ENCODE measurements at places on chromosomes 7 and 10.

- no peak for DNase-seq
Observed at GRCh38 chr7:18996583-18996982, 120.9 kb downstream of the TWIST1 start.

DNA sequence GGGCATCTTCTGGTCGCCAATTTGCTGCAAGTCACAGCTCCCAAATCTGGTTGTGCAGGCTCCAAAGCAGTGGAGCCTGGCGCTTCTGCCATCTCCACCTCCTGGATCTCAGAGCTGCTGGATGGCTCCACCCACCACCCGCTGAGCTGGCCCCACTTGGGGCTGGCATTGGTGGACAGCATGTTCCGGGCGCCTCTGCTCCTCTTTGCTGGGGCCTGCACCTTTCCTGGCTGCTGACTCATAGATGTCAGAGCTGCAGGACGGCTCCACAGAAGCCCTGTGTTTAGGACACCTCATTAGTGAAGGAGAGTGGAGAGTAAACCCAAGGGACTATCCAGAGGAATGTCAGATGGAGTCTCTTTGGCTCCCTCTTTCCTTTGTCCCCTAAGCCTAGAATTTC, 27.4 kb downstream of the MAPK8 start:
- no peak for DNase-seq

DNA sequence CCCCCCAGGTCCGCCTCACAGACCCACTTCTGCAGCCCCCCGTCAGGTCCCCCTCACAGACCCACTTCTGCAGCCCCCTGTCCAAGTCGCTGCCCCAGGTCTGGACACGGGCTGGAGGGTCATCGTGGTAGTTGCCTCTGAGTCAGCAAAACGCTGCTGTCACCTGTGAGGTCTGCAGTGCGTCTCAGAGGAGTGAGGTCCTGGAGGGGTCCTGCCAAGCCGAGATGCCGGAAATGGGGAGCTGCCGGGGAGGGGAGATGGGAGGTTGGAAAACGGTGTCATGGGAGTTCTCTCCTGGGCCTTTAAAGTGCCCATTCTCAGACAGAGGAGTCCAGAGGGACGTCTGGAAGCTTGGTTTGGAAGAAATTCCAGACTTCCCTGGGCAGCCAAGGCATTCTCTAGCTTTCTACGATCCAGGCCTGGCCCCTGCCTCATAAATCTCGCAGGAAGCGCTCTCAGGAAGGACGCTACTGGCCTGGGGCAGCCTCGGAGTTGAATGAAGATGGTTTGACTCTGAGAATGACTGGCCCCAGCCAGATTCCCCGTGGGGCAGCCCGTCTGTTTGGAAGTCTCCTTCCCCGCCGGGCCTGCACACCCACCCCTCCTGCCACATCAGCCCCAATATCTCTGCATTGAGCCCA, 38.7 kb downstream of the CALML3 start:
- DNase-seq: no peak

- no peak for DNase-seq
Observed at GRCh38 chr7:27605689-27606269, 56.9 kb downstream of the HIBADH start.

DNA sequence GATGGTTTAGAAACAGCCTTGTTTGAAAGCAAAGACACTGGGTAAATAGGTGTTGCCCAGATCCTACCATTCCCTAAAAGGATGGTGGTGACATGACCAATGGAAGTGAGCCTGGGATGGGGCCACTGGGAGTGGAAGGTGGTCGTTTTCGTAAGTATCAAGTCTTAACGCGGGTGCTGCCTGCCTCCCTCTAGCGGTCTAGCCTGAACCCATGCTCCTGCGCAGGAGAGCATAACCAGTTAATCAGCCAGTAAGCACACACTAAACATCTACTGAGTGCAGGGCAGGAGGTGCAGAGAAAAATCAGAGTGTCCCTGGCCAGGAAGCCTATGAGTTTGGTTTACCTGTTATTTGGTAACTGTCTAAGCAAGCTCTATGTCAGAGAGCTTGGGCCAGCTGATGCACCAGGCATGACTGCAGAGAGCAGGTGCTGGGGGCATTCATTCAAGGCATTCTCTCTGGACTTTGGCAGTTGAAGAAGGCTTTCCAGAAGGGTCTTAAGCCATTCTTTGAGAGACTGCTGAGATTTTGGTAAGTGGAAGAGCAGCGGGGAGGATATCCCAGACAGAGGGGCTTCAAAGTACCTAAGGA, 930 bp downstream of the GARIN1A start:
- no peak for DNase-seq

GRCh38 chr10:133230387-133231195, 574 bp downstream of the UTF1 start:
- DNase-seq: no peak

- DNase-seq: no peak
Observed at GRCh38 chr7:52273685-52274610, 761.5 kb upstream of the POM121L12 start.

DNA sequence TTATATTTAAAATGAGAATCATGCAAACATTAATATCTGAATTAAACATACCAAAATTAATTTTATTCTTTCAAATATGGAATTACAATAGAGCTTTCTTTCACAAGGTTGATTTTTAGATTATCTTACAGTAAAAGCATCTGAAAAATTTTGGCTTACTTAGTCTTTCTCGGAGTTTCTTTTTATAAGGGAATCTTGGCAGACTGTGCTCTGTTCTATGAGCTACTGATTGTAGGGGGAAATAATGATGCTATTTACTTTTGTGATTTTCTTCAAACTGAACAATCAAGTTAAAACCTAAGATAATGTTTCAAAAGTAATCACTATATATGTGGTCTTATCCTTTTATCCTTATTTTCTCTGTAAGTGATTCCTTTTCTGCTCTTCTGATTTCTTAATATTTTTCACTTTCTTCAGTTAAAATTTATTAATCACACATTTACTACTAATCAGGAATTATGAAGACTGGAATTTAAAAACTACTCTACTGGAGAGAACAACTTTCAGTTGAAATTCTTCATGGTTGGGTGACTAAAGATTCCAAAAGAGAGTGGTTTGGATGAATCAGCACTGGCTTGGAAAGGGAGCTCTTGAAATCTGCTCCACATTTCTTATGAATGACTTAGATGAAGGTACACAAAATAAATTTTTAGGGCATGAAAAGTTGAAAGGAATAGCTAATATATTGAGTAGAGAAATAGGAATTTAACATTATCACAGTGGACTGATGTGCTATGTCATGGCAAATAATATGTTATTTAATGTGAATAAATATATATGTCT, 103.9 kb downstream of the PPP1R9A start:
- DNase-seq: no peak

- DNase-seq: no peak
Observed at GRCh38 chr10:22245567-22245966, 27.8 kb upstream of the EBLN1 start.

DNA sequence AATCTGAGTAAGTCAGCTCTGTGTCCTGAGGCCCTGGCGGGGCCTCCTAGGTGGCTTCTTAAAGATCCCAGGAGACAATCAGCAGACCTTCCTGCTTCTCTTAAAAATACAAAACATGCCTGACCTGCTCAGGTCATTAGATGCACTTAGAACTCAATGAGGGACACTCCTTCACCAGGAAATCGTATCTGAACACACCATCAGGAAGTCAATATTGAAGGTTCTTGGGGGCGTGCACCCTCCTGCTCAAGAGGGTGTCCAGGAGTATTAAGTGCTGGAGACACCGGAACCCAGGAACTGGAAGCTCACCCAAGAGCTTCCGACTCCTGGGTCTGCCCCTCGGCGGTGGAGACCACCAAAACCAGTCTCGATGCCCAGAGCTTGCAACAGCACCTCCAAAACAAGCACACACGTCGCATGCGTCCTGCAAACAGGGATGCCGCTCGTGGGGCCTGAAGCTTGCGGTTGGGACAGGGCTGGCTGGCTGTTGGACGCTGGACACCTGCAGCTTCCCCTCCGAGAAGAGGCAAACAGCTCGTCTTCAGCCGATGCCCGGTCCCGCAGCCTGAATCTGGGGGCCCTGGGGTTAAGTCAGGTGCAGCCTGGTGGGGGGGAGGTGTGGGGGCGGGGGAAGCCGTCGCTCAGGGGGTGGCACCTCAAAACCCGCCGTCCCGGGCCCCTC, 803 bp downstream of the RAPGEF5 start:
- DNase-seq: no peak

- no peak for DNase-seq
Observed at GRCh38 chr10:118714366-118714765, 40.4 kb downstream of the CACUL1 start.

DNA sequence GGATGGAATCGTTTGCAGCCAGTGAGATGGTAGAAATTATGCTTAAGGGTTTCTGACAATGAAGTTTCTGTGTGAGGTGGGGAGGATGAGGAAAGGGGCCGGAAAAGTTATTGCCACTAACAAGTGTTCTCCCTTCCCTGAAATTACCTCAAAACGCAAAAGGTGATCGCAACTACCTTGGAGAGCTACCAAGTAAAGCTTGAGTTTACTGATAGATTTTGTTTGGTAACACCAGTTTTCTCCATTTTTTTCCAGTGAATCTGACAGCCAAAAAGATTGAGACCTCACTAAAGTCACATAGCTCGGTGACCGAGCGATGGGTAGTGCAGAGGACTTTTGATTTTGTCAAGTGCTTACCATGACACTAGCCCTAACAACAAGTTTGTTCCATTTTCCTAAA, 1.6 kb downstream of the SUV39H2 start:
- DNase-seq: no peak

DNA sequence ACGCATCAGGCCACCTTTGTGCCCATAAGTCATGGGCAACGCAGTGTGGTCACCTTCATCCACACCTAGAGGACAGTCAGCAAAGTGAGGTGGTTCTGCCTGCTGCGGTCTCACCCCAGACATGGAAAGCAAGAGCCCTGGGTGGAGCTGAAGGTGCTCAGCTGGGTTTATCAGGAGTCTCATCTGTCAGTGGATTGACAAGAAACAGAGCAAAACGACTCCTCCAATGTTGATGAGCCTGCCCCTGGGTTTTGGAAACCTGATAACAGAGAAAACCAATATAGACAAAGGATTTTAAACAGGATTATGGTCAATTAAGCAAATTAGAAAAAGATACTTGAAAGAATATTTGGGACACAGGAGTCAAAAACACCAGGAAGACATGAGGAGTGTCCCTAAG, 229.3 kb upstream of the PRSS58 start:
- DNase-seq: no peak

GRCh38 chr7:130593033-130593432, 75.5 kb downstream of the COPG2 start:
- DNase-seq: no peak

GRCh38 chr10:74891053-74891452, 64.7 kb downstream of the KAT6B start:
- DNase-seq: no peak

GRCh38 chr7:2928613-2929311, 84.7 kb upstream of the GNA12 start:
- no peak for DNase-seq

DNA sequence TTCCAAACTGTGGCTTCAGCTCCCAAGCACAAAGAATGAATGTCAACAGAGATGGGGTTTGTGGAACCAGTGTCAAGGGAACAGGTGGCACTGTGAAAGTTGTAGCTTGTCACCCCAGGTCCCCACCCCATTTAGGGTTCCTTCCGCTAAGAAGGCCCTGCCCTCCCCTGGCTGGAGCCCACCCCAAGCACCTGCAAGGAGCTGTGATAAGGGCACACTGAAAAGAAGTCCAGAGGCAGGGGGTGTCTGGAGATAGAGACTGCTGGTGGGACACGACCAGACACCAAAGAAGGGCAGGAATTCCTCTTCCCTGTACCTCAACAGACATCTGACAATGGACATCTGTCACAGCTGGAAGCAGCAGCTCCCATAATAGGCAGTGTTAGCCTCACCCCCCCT, 4.5 kb downstream of the GRID1 start:
- no peak for DNase-seq

DNA sequence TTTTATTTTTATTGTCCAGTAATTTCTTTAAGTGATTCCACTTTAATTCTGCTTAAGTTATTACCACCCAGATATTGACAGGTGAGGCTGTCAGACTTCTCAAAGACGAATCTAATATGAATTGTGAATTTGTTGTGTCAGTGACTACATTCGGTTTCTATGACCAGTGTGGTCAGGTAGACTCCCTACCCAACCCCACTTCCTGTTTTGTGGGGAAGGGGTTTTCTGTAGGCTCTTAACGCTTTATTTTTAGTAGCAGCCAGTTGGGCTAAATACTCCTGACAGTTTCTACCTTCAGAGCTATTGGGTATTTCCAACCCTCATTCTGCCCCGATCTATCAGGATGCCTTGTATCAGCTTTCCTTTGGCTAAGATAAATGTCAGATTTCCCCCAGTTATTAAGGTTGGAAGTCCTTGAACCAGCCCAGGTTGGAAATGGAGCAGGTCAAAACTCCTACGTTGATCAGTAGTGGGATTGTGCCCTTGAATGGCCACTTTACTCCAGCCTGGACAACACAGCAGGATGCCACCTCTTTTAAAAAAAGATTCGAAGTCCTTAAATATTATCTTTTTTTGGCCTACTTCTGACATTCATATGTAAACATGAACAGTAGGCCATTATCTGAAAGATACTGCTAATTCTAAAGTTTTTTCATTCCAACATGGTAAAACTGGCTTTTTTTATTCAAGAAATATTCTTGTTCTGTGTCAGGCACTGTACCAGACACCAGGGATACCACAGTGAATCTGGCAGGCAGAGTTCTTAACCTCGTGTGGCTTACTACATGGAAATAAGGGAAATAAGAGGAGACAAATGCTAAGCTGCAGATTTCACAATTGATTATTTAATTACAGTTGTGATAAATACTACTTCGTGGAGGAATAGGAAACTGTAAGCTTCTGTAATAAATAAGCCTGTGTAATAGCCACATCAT, 133.3 kb upstream of the SAMD8 start:
- DNase-seq: no peak

DNA sequence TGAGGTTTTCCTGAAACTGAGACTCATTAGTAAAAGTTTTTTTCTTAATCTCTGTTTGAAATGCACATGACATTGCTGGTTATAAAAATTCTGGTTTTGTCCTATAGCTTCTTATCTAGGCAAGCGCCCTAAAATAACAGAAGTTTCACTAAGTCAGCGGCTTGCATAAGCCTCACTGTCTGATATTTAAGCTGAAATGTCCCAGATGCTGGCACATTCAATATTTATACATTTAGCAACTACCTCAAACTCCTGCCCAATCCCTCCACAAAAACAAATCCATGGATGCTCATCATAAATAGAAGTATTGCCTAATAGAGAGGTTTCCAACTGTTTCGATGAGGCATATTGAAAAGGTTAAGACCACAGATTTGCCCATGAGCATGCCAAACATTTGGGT, 83.1 kb upstream of the EGR2 start:
- DNase-seq: no peak

GRCh38 chr10:63464402-63465292, 1.1 kb downstream of the JMJD1C start:
- peak; percentile 13 for DNase-seq
